ENCODE measurements at places on chromosomes 3 and 15.

GRCh38 chr3:46586738-46587246, 20.7 kb upstream of the LRRC2 start:
- DNase-seq, result no peak

- DNase-seq, result no peak
Observed at GRCh38 chr3:104696470-104696869, 670.2 kb upstream of the ALCAM start.

DNA sequence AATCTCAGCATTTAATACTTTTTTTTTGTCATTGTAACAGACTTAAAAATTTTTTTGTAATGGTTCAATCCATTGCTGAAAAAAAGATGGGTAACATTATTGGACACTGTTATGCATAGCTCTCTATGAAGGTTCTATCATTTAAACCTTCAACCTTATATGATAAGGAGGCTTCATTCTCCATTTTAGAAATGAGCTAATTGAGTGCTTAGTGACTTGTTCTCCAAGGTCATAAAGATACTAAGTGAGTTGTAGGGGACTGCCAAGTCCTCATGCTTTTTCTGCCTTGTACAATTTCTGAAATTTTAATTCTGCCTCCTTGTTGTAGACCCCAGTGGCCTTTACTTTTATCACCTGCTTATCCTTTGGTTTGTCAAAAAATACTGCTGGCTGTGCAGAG, 56.7 kb downstream of the MGA start:
- no peak for DNase-seq

DNA sequence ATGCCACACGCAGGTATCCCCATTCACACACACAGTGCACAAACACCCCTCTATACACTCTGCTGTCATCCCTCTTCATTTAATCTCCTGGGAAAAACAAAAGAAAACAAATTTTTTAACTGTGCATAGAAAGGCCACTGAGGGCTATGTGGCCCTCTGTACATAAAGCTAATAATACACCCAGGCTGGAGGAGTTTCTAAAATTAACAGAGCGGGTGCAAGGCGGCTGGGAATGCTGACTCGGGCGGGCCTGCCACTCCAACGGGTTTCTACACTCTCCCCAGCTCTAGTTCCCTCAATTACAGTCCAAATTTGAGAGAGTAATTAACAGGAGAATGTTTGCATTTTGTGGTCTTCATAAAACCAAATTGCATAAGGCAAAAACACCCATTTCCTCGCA, 23.1 kb downstream of the HCN4 start:
- no peak for DNase-seq

GRCh38 chr3:25652921-25653320, 11.8 kb downstream of the TOP2B start:
- no peak for DNase-seq

DNA sequence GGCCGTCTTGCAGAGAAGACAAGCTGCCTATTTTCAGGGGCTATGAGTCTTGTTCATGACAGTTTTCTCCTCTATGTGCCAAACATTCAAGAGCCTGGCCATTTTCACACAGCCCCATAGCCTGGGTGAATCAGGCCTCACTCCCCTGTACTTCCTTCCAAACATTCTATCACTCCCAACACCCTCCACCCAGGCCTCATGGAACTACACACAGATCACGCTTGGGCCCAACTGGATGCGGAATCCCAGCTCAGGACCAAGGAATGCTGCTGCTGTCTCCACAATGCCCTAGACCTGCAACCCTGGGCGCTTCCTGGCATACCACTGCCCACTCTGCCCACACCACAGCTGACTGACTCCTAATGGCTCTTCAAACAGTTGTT, 39.4 kb upstream of the PCSK6 start:
- DNase-seq, result no peak

DNA sequence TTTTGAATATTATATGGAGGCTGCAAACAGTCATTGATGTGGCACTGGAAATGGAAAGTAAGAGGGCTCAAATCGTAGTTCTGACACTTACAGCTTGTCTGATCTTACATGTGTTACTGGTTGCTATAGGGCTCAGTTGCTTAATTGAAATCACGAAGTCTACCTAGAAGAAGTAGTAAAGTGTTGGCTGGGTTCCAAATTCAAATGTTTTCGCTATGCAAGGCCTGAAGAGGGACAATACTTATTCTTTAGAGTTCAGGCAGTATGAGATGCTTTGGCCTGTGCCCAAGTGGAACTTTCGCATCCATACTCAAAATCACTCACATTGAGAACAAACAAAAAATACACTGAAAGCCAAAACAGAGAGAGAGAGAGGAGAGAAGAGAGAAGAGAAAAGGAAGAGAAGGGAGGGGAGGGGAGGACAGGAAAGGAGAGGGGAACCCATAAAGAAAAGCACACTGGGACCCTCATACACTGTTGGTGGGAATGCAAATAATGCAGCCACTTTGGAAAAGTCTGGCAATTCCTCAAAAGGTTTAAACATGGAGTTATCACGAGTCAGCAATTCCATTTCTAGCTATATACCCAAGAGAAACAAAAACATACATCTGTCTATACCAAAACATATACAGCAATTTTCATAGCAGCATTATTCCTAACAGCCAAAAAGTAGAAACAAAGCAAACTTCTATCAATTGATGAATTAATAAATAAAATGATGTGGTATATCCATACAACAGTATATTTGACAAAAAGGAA, 2.9 kb upstream of the FXR1 start:
- DNase-seq, result no peak

GRCh38 chr3:26132942-26133341, 343.1 kb downstream of the OXSM start:
- DNase-seq, result no peak

DNA sequence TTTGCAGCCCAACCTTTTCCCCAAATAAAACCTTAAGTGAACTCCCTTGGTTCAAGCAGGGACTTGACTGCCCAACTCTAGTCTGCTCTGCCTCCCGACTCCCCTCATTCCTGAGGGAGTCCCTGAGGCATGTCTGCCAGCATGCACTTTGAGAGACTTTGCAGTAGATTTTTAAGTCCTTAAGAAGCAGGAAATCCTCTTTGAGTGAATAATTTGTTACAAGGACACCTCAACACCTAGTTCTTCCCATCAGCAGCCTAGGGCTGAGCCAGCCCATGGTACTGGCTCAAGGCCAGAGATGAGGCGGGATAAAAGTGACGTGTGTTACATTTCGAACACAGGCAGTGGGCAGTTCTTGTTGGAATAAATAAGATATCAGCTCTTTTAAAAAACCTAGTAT, 204.3 kb upstream of the SLC2A2 start:
- DNase-seq, result no peak

GRCh38 chr15:39125904-39126303, 455.0 kb upstream of the THBS1 start:
- DNase-seq, result no peak

DNA sequence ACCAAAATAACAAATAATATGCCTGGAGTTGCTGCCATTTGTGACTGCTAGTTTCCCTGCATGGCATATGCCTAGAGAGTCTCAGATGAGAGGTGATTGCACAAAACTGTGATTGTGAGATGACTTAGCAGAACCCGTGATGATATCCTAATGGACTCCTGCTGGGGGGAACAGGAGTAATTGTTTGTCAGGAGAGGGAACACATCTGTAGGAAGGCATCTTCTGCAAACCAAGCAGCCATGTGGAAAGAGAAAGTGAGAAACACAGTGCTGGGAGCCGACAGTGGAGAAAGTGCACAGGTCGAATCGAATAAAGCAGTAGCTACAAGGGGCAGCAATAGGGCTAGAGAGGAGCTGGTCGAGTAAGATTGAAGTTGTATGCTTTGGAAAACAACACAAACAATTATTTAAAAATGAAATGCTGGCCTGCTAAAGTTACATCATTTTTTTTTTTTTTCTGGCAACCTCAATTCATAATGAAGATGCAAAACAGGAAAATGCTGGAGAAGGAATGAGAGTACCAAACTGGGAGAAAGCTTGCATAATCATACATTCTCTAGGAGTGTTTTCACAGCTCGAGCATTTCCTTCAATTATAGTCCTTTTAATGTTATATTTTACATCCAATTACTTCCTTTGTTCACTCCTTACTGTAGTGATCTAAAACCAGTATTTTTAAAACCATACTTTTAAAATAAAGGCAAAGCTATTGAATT, 494.2 kb upstream of the AGTR1 start:
- no peak for DNase-seq

DNA sequence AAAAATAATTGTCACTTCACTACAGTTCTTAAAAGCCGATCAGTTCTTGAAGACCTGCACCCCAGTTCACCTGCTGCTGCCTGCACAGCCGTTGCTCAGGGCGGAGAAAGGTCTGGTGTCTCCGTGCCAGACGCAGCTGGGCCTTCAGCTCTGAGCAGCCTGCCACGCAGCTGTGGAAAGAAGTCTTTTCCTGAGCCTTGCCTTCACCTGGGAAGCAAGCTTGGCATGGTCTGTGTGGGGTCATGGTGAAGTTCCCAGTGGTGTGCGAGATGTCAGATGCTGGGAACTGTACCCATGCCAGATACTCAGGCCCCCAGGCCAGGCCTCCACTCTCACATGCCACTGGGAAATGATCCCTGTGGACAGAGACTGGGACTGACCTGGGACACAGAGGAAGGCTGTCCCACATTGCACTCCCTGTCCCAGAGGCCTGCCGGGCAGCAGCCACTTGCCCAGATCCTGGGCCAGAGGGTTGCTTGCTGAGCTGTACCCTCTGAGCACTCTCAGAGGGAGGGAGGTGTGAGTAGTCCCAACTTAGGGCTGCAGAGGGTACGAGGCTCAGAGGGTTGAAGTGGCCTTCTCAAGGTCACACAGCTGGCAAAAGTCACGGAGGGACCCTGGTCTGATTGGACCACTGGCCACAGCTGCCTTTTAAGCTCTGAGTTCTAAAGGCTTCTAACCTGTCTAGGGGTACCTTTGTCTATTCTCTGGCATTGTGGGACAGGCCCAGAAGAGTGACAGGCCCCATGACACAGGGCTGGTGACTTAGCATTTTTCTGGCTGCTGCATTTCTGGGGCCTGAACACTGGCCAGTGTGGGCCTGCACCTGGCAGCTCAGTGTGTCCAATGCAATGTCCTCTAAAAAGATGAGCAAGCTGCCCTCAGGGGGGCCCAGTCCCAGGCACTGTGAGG, 55.4 kb downstream of the KLF13 start:
- DNase-seq, result no peak

DNA sequence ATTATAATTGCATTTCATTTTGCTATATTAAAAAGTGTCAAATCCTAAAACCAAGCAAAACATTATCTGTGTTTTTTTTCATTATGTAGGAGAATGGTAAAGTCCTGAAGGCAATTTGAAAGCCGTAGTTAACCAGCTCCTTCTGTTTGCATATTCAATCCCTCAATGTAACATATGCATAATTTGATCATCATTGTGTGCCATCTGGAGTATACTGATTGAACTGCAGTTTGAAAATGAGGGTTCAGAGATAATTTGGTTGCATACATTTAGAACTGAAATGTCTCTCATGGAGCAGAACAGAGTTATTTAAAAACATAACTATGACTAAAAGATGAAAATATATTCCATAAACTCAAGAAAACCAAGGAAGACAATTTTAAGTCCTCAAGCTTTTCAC, 518.6 kb downstream of the GBE1 start:
- no peak for DNase-seq

DNA sequence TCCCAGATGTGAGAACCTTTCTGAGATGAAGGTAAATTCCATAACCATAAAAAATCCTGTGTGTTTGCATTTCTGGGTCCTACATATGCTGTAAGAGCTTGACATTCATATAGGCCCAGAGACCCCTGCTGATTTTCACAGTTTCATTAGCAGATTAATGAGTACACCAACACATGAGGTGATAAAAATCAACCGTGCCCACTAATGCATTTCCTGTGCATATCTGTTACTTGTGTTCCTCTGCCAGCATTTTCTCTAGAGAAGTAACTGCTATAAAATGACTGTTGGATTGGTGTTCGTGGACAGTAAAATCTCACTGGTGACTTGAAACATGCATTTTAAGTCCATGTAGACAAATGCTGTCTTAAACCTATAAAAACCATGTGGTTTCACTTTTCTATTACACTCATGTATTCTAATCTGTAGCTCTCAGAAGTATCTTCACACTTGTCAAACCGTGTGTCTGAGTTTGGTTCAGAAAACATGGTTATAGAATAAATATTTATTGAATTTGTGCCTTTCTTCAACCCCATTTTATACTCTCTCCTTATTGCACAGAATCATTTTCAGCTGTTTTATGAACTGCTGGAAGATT, 14.6 kb downstream of the MAP2K5 start:
- DNase-seq, result no peak

GRCh38 chr15:61327019-61327631, 98.0 kb upstream of the RORA start:
- no peak for DNase-seq

DNA sequence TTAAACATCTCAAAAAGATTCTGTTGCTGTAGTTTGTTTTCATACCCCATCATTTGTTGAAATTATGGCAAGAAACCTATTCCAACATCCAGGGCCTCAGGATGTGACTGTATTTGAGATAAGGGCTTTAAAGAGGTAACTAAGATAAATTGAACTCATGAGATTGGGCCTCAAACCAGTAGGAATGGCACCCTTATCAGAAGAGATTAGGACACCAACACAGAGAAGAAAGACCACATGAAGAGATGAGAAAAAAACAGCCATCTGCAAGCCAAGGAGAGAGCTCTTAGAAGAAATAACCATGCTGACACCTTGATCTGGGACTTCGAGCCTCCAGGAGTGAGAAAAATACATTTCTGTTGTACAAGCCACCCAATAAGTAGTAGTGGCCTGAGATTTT, 157.7 kb downstream of the CGGBP1 start:
- no peak for DNase-seq

GRCh38 chr3:122533480-122533879, 18.7 kb upstream of the KPNA1 start:
- no peak for DNase-seq

GRCh38 chr3:46272028-46272451, 29.8 kb downstream of the CCR3 start:
- no peak for DNase-seq

DNA sequence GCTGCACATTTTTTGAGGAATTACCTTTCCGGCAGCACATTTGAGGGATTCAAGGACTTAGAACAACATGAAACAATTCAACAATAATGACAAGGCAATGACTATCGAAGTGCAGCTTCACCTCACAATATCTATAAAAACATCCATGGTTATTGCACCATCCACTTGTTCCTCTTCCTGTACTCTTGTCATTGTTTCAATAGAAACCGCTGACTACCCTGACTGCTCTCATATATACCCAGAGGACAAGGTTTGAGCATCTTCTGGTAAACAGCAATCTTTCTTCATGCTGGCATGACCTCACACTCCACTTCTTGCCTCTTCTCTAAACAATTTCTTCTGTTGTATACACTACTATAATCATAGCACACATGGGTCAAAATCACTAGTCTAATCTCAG, 864.9 kb downstream of the FHIT start:
- no peak for DNase-seq

All from stimulated activated CD8-positive, alpha-beta memory T cell treated with anti-CD3 and anti-CD28 coated beads, Interleukin-4, amount 100 ng/mL, for 1 hour (primary cell).